ENCODE measurements at places on chromosomes 1 and 21.
A peak's percentile ranks its signal among the peaks of the same experiment; 100 is the strongest.

- no peak for DNase-seq
These were observed 8.1 kb upstream of the LMX1A start for GRCh38 chr1:165364568-165365133.

DNA sequence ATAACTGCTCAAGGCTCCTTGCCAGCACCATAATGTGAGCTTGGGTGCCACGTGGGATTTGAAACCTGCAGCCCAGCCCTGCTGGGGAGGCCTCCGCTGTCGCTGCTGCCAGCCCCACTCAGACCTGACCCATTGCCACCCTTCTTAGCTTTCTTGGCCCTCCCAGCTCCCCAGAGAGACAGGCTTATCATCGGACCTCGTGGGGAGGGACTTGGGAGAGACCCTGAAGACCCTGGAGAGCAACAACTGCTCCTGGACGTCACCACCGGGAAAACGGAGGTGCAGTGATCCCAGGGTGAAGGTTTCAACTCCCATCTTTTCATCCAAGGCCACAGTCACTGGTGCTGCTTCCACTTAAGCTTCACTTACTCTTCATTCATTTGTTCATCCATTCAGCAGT is 596.1 kb downstream of the PTPRU start:
- no peak for DNase-seq

DNA sequence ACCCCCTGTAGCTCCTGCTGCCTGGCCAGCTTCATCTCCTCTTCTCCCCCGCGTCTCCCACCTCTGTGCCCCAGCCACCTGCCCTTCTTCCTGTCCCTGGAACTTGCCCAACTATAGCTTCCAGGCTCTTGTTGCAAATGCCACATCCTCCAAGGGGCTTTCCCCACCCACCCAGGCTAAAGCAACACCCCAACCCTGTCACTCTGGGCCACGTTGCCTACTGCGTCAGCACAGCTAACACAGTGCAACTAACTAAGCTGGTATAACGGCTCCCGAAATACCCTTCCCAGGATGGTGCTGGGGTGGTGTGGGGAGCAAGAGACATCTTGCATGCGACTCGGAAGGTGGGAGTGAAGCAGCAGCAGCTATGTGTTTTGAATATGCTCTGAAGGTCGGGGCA is 19.7 kb downstream of the CAMK2N1 start:
- DNase-seq = no peak

DNA sequence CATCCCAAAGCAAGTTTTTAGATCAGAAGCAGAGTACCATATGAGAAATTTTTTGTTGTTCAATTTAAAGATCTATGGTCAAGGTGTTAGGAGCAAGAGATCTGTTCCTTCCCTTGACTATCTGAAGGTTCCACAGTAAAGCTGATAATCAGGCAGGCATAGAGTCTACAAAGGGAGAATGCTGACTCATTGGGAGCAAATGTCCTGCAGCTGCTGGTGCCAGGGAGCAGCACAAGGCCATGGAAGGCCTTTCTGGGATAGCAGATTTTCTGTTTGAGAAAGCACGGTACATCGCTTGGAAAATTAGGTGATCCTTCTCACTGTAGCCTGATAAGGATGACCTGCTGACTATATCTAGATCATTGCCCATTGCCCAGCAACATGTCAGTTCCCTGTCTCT is 210.1 kb upstream of the C1orf87 start:
- DNase-seq = no peak

DNA sequence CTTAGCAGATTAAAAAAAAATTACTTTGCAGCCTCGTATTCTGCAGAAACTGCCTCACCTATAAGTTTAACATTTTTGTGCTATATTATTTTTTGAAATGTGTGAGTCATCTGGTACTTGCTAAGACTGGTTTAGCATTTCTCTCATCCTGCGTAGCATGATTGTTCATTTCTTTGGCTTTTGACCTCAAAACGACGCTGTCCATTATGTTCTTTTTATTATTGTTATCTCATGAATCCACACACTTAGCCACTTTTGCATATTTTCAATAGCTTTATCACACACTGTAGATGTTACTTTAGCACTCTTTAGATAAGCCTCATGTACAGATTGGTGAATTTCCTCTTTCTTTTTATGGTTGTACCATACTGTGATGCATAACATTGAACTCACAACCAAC is 1004.9 kb upstream of the NCAM2 start:
- DNase-seq = no peak

DNA sequence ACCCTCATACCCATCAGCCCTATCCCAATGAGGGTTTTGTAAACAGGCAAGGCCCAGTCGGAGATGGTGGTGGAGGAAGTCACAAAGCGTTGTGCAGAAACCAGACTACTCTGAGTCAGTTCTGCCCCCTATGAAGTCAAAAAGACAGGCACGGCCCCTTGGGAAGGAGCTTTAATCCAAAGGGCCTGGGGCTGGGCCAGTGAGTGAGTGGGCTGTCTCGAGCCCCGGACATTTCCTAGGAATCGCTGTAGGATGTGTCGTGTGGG is 442 bp upstream of the AHCYL1 start:
- DNase-seq = no peak

DNA sequence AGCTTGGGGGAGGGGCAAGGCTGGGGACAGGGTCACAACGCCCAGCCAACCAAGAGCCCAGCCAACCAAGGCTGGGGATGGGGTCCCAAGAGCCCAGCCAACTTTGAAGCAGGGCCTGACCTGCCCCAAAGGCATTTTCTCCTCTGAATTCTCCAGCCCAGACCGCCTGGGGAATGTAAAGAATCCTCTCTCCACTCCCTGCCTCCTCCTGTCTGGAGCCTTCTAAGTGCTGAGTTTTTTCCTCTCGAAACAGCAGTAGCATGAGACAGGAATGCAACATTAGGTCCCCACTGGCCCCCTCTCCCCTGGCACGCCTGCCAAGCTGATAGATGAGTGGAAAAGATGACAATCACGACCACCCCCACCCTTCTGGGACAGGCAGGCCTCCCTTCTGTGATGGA is 17.0 kb downstream of the C1orf198 start:
- DNase-seq = peak; percentile 39

DNA sequence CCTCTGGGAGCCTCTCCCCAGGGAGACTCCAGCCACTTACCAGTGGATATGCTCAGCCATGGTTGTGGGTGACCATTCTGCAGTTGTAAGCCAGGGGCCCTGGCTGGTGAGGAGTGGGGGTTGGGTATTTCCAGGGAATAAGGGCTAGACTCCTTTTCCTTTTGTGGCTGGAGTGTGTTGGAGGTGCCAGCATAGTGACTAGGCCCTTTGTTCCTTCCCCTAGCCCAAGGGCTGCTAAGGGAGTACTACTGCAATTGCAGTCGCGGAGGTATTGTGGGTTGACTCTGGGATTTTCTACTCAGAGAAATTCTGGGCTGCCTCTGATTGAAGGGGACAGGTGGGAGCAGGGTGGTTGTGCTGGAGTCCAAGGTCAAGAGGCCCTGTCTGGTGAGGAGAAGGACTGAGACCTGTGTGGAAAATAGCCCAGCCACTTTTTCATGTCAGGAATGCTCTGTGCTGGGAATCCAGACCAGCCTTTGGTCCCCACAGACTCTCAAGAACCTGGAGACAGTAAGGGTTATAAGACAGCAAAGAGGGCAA is 43.1 kb downstream of the MROH9 start:
- DNase-seq = no peak

DNA sequence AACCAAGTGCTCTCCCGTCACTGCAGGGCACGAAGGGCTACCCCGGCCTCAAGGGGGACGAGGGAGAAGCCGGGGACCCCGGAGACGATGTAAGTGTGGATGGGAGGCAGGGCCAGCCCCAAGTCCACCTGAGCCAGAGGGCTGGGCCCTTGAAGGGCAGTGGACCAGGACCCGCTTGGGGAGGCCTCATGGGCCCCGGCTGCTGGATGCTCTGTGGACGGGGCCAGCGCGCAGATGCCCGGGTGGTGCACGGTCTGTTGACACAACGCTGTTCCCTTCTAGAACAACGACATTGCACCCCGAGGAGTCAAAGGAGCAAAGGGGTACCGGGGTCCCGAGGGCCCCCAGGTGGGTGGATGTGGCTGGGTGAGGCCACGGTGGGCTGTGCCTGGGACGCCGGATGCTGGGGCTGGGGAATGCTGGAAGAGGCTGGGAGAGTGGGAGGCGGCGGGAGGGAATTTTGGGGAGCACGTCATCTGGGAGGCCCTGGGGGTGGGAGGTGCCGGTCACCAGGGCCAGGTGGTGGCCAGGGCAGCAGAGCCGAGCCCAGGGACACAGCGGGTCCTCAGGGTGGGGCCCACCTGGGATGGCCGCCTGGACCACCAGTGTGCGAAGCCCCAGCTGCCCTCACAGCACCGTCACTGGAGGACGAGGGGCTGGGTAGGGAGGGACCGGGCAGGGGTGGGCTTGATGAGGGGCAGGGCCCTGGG is 17.5 kb downstream of the COL6A1 start:
- no peak for DNase-seq

- no peak for DNase-seq
These were observed 19.7 kb upstream of the SELE start for GRCh38 chr1:169753549-169753948.

DNA sequence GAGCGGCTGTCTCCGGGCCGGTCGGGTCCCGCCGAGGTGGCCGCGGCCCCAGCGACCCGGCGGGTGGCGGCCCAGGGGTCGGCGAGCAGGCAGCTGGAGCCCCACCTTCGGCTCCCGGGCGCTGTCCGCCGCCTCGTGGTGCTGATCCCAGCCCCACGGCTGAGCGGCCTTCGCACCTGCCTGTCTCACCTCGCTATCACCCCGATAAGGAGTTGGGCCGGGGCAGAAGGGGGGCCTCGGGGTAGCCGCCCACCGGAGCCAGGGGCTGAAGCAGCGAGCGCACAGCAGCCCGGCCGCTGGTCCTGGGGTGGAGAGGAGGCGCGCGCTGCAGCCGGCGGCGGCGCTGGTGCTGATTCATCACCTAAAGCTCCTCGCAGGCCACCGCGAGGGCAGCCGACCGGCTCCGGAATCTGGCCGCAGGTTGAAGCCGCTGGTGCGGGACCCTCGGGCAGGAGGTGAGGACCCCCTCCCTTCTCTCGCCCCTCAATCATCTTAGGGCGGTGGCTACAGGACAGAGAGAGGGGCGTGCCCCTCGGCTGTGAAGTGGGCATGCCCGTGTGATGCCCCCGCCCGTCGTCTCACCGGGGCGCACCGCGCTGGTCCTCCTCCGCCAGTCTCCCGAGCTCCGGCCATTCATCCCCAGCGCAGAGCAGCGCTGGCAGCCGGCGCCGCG is 575 bp downstream of the TRIM67 start:
- no peak for DNase-seq

DNA sequence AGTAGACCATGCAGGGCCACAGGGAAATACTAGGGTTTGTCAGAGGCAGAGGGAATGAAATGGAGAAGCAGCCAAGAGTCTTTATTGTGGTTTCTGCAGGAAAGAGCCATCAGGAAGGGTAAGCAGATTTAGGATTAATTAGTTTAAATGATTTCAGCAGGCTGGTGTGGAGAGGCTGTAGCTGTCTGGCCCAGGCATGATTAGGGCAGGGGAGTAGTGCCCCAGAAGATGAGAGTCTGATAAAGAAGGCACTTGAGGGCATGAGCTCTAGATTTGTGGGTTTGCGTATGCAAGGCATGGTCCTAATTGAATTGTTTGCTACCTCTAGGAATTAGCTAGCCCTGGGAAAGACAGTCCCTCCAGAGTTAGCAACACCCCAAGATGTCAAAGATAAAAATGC is 484.6 kb upstream of the PLXNA2 start:
- no peak for DNase-seq

DNA sequence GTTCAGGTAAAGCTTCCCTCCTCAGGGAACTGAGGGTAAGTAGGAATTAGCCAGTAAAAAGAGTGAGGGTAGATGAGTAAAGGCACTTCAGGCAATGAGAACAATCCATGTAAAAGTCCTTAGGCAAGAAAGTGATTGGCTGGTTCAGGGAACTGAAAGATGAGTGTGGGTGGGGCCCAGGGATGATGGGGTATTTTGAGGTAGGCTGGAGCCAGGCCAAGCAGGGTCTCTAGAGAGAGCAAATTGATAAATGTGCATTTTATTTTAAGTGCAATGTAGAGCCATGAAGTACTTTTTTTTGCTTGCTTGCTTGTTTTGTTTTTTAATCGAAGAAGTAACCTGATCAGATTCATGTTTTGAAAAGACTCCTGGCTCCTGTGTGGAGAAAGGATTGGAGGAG is 26.5 kb downstream of the OSBPL9 start:
- DNase-seq = no peak

- no peak for DNase-seq
These were observed 62.9 kb downstream of the ADAMTS1 start for GRCh38 chr21:26782331-26782730.

GRCh38 chr1:219778793-219779369 is 149.5 kb downstream of the SLC30A10 start:
- DNase-seq = no peak

DNA sequence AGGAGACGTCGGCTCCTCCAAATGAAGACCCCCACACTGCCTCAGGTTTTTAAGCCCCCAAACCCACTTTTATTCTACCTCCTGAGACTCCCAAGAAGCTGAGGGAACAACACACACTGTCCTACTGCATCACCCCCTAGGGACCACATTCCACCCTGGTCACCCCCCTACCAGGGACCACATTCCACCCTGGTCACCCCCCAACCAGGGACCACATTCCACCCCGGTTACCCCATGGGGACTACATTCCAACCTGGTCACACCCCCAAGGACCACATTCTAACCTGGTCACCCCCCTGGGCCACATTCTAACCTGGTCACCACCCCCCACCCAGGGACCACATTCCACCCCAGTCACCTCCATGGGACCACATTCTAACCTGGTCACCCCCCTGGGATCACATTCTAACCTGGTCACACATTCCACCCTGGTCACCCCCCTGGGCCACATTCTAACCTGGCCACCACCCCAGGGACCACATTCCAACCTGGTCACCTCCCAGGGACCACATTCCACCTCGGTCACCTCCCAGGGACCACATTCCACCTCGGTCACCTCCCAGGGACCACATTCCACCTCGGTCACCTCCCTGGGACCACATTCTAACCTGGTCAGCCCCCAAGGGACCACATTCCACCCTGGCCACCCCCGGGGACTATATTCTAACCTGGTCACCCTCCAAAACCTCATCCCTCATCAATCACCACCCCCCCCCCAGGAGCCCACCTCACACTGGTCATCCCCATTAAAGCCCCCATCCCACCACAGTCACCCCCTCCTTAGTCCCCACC is 587.6 kb downstream of the NPHP4 start:
- DNase-seq = no peak

GRCh38 chr1:209511169-209511568 is 72.3 kb upstream of the CAMK1G start:
- no peak for DNase-seq

- DNase-seq = no peak
These were observed 4.8 kb upstream of the AMPD1 start for GRCh38 chr1:114700036-114700600.

All from amniotic stem cell (primary cell).